ENCODE measurements at places on chromosomes 7 and 10. TPM values are rescaled to one million over a fixed set of nuclear protein-coding genes. Genes with fewer than 3 reads are reported as not detected.

The OR6V1 gene
- total RNA-seq = not detected

The CHCHD2 gene
- total RNA-seq = 765 TPM

The ZNF804B gene
- total RNA-seq = not detected

The EN2 gene
- total RNA-seq = 0.99 TPM

The PRKAR2B gene
- total RNA-seq = 3.4 TPM

The CHST15 gene
- total RNA-seq = 8.6 TPM

The PARG gene
- total RNA-seq = 12.9 TPM

The CLDN15 gene
- 10.3 TPM for total RNA-seq

The KCNH2 gene
- 1.5 TPM for total RNA-seq

The VAX1 gene
- total RNA-seq = 1.5 TPM

The TCAF2 gene
- total RNA-seq = 0.84 TPM

The RET gene
- total RNA-seq = 0.83 TPM

The HKDC1 gene
- 11.6 TPM for total RNA-seq

The TECTB gene
- not detected for total RNA-seq

The C7orf57 gene
- 0.18 TPM for total RNA-seq

The WAPL gene
- 15.9 TPM for total RNA-seq

The ATOH7 gene
- total RNA-seq = 0.20 TPM

The PHF14 gene
- total RNA-seq = 22.6 TPM

The ADRB1 gene
- total RNA-seq = 1.1 TPM

The CNPY1 gene
- total RNA-seq = not detected

The HMX3 gene
- total RNA-seq = not detected

The WDFY4 gene
- not detected for total RNA-seq

The CDHR3 gene
- 4.7 TPM for total RNA-seq

The ZNF727 gene
- not detected for total RNA-seq

The GSAP gene
- total RNA-seq = 2.9 TPM

The GRID1 gene
- 0.32 TPM for total RNA-seq

Data from A549 treated with GW870086 at 1 μM for 4 hours (cell line).